A172 (cell line): ENCODE measurements at places on chromosomes 4 and X. TPM values are rescaled to one million over a fixed set of nuclear protein-coding genes. Genes with fewer than 3 reads are reported as not detected.

Gene TLL1
- total RNA-seq: 0.02 TPM in 1 of 2 replicates, not detected in the other

Gene SYTL5
- 8.1 and 8.5 TPM in 2 replicates for total RNA-seq

Gene RAB9B
- 0.96 and 3.3 TPM in 2 replicates for total RNA-seq

Gene SPANXD
- not detected in 2 replicates for total RNA-seq

Gene CLIC2
- total RNA-seq: 2.6 and 4.8 TPM in 2 replicates

Gene PRRG1
- total RNA-seq: 16.9 and 18.0 TPM in 2 replicates

Gene PARM1
- not detected in 2 replicates for total RNA-seq
